ENCODE measurements at places on chromosomes 2 and 18. TPM values are rescaled to one million over a fixed set of nuclear protein-coding genes. Genes with fewer than 3 reads are reported as not detected.

The KIF1A gene
- not detected for total RNA-seq

The HOXD3 gene
- 7.6 TPM for total RNA-seq

The QPCT gene
- total RNA-seq, result 7.1 TPM

The MALL gene
- 47.9 TPM for total RNA-seq

The GPR45 gene
- not detected for total RNA-seq

The ANKRD30B gene
- not detected for total RNA-seq

The OTOF gene
- 11.8 TPM for total RNA-seq

The FKBP7 gene
- total RNA-seq, result 7.3 TPM

The MTHFD2 gene
- total RNA-seq, result 66.2 TPM

The FAM228A gene
- total RNA-seq, result 0.31 TPM

The ACMSD gene
- total RNA-seq, result not detected

The ARL4C gene
- 4.5 TPM for total RNA-seq

The STAM2 gene
- total RNA-seq, result 11.0 TPM

The CROCC2 gene
- not detected for total RNA-seq

The SERPINB10 gene
- not detected for total RNA-seq

The ATP6V1B1 gene
- 0.76 TPM for total RNA-seq

The GKN2 gene
- not detected for total RNA-seq

The BOK gene
- total RNA-seq, result 34.8 TPM

The RAB11FIP5 gene
- 46.3 TPM for total RNA-seq

The CDK15 gene
- not detected for total RNA-seq

The L3MBTL4 gene
- total RNA-seq, result 10.8 TPM

All from bladder microvascular endothelial cell (primary cell).